ENCODE measurements at places on chromosomes 16 and 17.

- no peak for DNase-seq
Observed at GRCh38 chr17:20825539-20825938, 217.3 kb downstream of the USP22 start.

GRCh38 chr17:16478649-16479048, 13.3 kb downstream of the LRRC75A start:
- no peak for DNase-seq

DNA sequence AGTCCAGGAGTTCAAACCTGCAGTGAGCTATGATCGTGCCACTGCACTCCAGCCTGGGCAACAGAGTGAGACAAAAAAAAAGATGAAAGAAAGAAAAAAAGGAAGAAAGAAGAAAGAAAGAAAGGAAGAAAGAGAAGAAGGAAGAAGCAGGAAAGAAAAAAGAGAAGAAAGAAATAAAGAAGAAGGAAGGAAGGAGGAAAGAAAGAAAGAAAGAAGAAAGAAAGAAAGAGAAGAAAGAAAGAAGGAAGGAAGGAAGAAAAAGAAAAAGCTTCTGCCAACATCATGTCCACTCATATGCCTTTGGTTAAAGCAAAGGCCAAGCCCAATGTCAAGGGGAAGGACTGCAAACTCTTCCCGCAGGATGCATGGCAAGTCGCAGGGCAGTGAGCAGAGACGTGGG, 143.2 kb downstream of the IRX3 start:
- DNase-seq = no peak

GRCh38 chr17:30222721-30223175, 12.7 kb downstream of the SLC6A4 start:
- DNase-seq = no peak

DNA sequence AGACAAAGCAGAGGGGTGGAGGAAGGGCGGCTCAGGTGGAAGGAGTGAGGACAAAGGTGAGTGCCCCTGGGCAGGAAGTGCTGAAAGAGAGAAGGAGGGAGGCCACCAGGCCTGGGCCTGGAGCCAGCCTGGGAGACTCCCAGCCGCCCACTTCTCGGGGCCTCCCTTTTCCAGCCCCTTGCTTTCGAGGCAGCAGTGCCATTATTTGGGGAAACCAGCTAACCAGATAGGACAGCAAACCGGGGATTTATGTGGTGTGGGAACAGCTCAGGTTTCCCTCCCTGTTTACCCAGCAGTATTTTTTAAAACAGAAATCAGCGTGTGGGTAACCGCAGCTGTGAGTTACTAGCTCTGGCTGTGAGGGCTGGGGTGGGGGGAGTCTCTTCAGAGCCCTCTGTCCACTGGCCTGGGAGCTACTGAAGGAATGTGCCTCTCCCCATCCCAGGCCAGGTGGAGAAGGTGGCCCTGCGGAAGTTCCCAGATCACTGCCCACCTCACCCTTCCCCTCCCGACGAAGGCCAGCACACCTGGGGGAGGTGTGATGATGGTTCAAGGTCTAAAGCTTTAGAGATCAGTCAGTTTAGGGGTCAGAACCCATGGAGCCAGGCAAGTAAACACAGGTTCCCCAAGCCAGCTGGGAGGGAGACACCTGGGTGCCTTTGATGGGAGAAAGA, 8.4 kb upstream of the MEOX1 start:
- no peak for DNase-seq

GRCh38 chr17:70987867-70988340, 818.6 kb downstream of the KCNJ2 start:
- DNase-seq = no peak

Data from prostate gland (tissue), 2 donors.